ENCODE measurements at places on chromosomes 1 and 21. TPM values are rescaled to one million over a fixed set of nuclear protein-coding genes. Genes with fewer than 3 reads are reported as not detected.

OR2L2 gene
- under 0.01 TPM for total RNA-seq

KRTAP7-1 gene
- not detected for total RNA-seq

TNNI3K gene
- total RNA-seq = not detected

WNT2B gene
- 1.2 TPM for total RNA-seq
